ENCODE measurements at places on chromosomes 2 and 18.

GRCh38 chr18:31044926-31045325 is 2.4 kb upstream of the DSC3 start:
- no peak for DNase-seq

GRCh38 chr2:150989969-150990368 is 271.7 kb downstream of the RBM43 start:
- no peak for DNase-seq

GRCh38 chr2:19541884-19542283 is 183.5 kb upstream of the OSR1 start:
- no peak for DNase-seq

DNA sequence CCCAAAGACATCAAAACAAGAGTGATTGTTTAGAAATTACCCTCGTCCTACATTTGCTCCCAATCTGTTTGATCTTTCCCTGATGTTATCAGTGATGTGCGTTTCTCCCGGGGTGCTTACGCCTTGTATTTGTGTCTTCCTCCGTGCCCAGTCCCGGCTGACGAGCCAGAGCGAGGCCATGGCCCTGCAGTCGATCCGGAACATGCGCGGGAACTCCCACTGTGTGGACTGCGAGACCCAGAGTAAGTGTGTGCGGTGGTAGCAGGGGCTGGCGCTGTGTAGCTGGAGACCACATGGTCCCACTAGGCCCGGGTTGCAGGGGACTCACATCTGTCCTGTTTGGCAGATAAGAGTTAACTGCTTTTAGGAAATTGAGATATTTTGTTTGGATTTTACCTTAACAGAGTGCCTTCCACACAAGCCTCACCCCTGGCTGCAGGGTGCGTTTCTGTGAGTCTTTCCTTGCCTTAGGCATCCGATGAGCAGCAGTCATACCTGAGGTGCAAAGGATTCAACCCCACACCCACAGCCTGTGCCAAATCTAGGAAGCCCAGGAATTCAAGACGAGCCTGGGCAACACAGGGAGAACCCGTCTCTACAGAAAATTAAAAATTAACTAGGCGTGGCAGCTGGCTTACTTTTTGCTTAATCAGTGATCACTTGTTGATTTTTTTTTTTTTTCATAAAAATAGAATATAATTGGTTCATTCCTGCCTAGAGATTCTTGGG is 127.4 kb downstream of the GBX2 start:
- DNase-seq: no peak

- no peak for DNase-seq
Observed at GRCh38 chr18:27004056-27004829, 138.7 kb upstream of the AQP4 start.
